ENCODE measurements at places on chromosomes 5 and 9. TPM values are rescaled to one million over a fixed set of nuclear protein-coding genes. Genes with fewer than 3 reads are reported as not detected.

Gene SMIM33
- total RNA-seq, result not detected

Gene IRX1
- total RNA-seq, result 0.39 TPM

Gene ANKRD55
- total RNA-seq, result 0.20 TPM

Gene LMX1B
- 1.3 TPM for total RNA-seq

GRCh38 chr9:95508242-95508967, 8.4 kb downstream of the PTCH1 start:
- peaks cover 32% of the 10 kb centered on the region for H3K4me1 ChIP-seq
- H3K36me3 ChIP-seq, result no peaks in the 10 kb centered on the region
- H3K27ac ChIP-seq, result peak overlapping the region; percentile 93
- H3K27me3 ChIP-seq, result no peaks in the 10 kb centered on the region
- no peak for DNase-seq

DNA sequence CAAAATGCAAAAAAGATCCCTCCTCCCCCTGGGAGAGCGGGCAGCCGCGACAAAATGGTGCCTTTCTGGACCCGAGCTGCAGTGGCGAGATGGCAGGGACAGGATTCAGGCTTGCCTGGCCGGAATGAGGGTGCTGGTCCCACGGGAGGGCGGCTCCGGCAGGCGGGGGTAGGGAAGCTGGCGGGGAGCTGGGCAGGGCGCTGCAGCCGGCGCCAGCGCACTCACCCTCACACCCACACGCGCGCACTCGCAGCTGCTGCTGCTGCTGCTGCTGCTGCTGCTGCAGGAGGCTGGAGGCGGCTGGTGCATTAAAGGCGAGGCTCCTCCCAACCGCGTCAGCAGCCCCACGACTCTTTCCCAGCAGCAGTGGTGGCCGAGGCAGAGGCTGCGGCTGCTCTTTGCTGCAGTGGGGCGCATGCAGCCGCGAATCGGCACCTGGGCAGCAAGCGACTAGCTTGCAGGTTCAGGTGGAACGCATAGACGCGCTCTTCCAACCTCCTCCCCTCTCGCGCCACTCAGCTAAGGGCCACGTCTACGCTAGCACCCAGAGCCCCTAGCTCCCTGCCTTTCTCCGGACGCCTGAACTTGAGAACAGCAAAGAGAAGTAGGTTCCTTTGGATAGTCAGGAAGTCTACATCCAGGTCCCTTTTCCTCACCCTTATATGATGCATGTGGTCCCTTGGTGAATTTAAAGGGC, at the start of gene PPP2R2B:
TSS of gene PPP2R2B (minus strand) at position 282 of the 697 bp plus-strand sequence.
- H3K4me3 ChIP-seq, result peak within 1 kb of the TSS; percentile 52
- H3K36me3 ChIP-seq, result no peaks in the 10 kb centered on the region
- no peak for DNase-seq

GRCh38 chr5:115810761-115811160, 5.7 kb downstream of the CDO1 start:
- H3K27me3 ChIP-seq, result no peaks in the 10 kb centered on the region
- H3K27ac ChIP-seq, result no peak overlapping the region
- DNase-seq, result no peak
- no peak overlapping the region for H3K4me3 ChIP-seq
- H3K36me3 ChIP-seq, result no peaks in the 10 kb centered on the region

- H3K4me3 ChIP-seq, result no peak overlapping the region
- no peaks in the 10 kb centered on the region for H3K4me1 ChIP-seq
- DNase-seq, result no peak
- H3K27me3 ChIP-seq, result no peaks in the 10 kb centered on the region
- no peak overlapping the region for H3K27ac ChIP-seq
- H3K36me3 ChIP-seq, result no peaks in the 10 kb centered on the region
Measured at GRCh38 chr5:124780011-124780410, 33.6 kb upstream of the ZNF608 start.

DNA sequence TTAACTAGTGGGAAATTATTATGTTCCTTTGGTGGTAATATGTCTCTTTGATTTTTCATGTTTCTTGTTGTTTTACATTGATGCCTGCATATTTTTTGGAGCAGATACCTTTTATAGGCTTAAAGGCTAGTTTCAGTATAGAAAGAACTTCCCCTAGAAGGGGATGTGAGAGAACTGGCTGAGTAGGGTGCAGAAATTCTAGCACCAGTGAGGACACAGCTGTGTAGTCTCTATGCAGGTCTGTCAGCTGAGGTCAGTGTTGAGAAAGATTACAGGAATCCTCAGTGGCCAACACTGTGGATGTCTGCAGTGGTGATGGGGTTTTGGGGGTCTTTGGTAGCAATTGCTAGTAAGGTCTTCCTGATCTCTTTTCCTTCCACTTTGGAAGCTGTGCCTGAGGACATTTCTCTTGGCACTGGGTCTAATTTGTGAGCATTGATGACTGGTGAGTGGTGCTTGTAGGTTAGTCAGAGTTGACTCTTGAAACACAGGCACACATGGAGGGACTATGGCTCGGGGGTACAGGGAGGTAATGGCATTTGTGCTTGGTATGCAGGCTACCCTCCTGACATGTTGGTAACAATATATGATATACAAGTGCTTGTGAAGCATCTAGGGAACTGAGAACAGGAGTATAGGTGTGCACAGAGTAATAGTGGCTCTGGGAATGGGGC, 221.4 kb downstream of the SPATA31D1 start:
- no peak overlapping the region for H3K27ac ChIP-seq
- no peak for DNase-seq
- H3K4me3 ChIP-seq, result no peak overlapping the region
- H3K27me3 ChIP-seq, result no peaks in the 10 kb centered on the region
- no peaks in the 10 kb centered on the region for H3K36me3 ChIP-seq

DNA sequence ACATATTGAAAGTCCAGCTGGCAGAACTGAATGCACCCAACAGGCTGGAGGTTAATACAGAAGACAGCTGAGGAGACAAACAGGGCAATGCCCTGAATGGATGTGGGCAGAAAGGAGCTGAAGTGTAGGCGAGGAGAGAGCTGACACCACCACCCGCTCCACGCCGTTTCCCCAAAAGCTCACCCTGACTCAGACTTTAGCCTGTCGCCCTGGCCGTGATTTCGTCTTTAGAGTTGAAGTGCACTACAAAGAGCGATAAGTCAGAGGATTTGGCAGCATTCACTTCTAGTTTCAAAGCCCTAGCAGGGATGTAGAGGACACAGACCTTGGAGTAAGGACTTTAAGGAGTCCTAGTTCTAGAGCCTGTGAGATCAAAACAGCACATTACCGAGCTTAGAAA, 2.2 kb upstream of the ERAP1 start:
- no peaks in the 10 kb centered on the region for H3K4me1 ChIP-seq
- no peak overlapping the region for H3K4me3 ChIP-seq

GRCh38 chr5:55694152-55694830, 17.8 kb downstream of the SLC38A9 start:
- H3K27ac ChIP-seq, result no peak overlapping the region
- no peak for DNase-seq
- H3K4me3 ChIP-seq, result no peak overlapping the region
- no peaks in the 10 kb centered on the region for H3K27me3 ChIP-seq
- H3K36me3 ChIP-seq, result no peaks in the 10 kb centered on the region

DNA sequence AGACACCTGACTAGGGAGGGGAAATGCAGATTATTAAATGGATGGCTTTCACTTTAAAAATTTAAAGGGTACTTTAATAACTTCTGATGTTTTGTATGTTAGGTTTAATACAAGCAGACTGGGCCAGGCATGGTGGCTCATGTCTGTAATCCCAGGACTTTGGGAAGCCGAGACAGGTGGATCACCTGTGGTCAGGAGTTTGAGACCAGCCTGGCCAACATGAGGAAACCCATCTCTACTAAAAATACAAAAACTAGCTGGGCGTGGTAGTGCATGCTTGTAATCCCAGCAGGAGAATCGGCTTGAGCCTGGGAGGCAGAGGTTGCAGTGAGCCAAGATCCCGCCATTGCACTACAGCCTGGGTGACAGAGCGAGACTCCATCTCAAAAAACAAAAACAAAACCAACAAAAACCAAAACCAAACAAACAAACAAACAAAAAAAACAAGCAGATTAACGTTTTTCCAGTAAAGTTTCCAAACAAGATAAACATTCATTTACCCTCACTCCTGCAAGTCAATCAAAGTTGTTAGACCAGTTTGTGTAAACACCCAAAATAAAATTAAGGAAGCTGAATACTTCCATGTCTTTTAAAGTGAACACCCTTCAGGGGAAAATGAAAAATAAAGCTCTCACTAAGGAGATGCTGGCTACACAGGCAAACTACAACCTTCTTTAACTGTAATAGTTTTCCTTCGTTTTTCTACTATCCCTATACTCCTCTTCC, 14.1 kb downstream of the ETF1 start:
- no peaks in the 10 kb centered on the region for H3K36me3 ChIP-seq
- H3K4me3 ChIP-seq, result no peak overlapping the region
- no peaks in the 10 kb centered on the region for H3K27me3 ChIP-seq
- H3K4me1 ChIP-seq, result no peaks in the 10 kb centered on the region

Measured in right atrium auricular region (tissue), 2 donors.